ENCODE measurements at places on chromosomes 7 and 10.
A peak's percentile ranks its signal among the peaks of the same experiment; 100 is the strongest.

DNA sequence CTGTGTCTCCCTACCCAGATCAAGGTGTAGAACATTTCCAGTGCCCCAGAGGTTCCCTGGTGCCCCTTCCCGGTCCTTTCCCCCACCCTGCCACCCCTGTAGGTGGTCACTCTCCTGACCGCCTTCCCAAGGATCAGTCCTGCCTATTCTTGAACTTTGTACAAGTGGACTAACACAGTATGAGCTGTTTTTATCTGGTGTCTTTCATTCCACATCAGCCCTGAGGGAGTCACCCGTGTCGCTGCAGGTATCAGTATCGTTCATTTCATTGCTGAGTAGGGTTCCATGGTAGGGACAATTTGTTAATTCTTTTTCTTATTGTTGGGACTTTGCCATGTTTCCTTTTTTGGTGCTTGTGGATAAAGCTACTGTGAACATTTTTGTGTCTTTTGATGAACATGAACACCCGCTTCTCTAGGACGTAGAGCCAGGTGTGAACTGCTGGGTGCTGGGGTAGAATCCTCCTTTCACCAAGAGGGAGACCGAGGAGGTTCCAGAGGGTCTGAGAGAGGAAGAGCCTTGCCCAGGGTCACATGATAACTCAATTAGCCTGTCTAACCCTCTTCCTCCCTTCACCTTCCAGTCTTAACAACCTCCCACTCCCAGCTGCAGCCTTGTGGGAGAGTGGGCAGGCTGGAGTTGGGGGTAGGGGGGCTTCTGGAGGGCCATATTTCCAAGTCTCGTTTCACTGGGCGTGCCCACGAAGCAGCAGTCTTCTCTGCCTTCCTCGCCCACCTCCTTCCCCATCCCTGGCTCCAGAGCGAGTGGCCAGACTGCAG lies 18.0 kb downstream of the PALD1 start:
- DNase-seq: no peak

- no peak for DNase-seq
These were observed 25.7 kb downstream of the COBL start for GRCh38 chr7:51290702-51291540.

GRCh38 chr7:140635816-140636215 lies 4.8 kb downstream of the DENND2A start:
- no peak for DNase-seq

GRCh38 chr10:99612167-99612831 lies 7.9 kb downstream of the SLC25A28 start:
- DNase-seq: peak; percentile 46

- DNase-seq: no peak
These were observed 29.1 kb downstream of the ZC3HC1 start for GRCh38 chr7:130022115-130022514.

DNA sequence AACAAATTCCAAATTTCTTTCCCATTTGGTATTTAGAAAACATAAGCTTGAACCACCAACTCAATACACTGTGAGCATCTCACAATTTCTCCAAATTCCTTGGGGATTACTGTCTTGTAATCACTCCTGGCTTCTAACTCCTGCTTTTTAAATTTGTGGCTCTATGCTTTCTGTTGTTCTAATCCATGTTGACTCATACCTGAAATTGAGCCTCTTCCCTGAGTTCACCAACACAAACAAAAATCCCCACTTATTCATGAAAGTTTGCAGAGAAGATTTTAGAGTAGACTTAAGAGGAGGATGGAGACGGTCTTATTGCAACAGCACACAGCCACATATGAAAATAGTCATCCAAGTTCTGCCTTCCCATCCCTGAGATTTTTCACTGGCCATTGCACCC lies 252.5 kb downstream of the PTEN start:
- DNase-seq: no peak

DNA sequence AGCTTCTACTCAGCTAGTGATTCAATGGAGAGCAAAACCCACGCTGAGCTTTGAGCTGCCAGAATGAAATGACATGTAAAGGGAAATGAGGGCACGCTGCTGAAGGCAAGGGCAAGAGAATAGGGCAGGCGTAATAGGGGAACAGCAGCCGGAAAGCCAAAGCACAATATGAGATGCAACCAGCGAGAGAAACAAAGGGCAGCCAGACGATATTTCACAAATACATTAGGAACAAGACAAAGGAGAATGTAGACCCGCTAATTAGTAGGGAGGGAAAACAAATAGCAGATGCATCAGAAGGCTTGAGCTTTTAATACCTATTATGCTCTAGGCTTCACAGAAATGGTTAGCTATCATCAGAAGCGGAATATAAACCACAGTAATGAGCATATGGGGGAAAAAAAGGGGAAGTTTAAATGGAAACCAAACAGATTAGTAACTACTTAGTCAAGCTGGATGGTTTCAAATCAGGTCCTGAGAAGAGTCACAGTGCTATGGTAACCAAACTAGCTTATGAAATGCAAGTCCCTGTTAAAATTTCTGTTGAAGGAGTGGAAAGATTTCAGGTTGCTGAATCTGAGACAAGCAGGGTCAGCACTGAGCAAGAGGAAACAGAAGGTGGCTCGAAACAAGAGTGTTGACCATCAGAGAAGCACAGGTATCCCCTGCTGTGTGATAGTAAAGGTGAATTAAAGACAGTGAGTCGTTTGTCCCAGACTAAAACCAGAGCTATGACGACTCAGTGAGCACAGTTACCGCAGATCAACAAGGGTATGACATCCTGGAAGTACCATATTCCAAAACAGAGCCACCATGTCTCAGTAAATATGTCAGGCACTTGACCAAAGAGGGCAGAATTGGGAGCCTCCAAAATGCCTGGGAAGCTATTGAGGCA lies 496.9 kb upstream of the CELF2 start:
- DNase-seq: no peak

- DNase-seq: no peak
These were observed 250.2 kb downstream of the ELFN1 start for GRCh38 chr7:1920266-1920681.

GRCh38 chr7:28836716-28837115 lies 121.4 kb downstream of the TRIL start:
- no peak for DNase-seq

GRCh38 chr10:7756360-7756992 lies 31.3 kb downstream of the KIN start:
- no peak for DNase-seq

DNA sequence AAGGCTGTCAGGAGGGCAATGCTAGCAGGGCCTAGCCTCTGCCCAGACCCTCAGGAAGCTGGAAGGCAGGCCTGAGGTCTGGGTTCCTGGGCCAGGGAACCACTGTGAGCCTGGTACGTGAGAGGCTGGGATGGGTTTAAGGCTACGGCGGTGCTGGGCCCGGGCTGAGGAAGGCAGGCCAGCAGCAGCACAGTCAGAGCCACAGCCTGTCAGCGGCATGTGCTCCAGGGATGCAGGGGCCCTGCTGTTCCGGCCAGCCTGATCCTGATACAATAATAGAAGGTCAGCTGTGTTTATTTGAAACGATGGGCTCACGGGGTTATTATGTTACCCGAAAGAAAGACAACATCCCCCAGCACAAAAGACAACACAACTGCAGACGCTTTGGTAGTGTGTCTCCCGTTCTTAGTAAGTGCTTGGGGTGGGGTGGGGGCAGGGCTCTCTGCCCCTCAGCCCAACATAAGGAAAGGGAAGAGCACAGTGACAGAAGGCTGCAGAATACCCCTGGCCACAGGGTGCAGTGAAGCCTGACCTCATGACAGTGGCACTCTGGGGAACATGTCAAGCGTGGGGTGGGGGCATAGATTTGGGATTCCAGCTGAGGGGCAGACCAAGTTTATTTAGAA lies 95.0 kb downstream of the COL13A1 start:
- DNase-seq: no peak

- no peak for DNase-seq
These were observed 64.7 kb downstream of the DIP2C start for GRCh38 chr10:624605-625332.

- DNase-seq: peak; percentile 15
These were observed 165.8 kb downstream of the CFTR start for GRCh38 chr7:117645481-117646165.

DNA sequence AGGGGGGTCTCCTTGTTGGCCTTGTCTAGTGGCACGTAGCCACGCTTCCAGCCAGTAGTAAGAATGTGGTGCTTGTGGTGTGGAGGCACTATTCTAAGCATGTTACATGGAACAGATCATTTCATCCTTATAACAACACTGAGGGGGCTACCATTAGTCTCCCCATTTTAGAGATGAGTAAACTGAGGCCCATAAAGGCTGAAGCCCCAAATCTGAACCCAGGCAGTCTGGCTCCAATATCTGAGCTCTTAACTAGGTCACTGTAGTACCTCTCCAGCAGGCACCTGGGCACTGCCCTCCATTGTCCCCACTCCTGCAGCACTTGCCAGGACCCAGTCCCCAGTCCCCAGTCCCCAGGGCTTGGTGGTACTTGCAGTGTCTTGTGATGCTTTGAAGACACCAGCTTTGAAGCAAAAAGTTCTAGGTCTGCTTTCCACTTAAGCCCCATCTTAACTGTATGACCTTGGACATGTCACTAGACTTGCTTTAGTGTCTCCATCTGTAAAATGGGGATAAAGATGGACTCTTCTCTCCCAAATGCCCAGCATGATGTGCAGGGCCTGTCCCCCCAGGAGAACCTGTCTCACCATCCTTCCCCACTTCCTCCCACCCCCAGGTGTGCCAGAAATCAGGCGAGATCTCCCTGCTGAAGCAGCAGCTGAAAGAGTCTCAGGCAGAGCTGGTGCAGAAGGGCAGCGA lies 6.4 kb downstream of the LZTS2 start:
- DNase-seq: no peak

DNA sequence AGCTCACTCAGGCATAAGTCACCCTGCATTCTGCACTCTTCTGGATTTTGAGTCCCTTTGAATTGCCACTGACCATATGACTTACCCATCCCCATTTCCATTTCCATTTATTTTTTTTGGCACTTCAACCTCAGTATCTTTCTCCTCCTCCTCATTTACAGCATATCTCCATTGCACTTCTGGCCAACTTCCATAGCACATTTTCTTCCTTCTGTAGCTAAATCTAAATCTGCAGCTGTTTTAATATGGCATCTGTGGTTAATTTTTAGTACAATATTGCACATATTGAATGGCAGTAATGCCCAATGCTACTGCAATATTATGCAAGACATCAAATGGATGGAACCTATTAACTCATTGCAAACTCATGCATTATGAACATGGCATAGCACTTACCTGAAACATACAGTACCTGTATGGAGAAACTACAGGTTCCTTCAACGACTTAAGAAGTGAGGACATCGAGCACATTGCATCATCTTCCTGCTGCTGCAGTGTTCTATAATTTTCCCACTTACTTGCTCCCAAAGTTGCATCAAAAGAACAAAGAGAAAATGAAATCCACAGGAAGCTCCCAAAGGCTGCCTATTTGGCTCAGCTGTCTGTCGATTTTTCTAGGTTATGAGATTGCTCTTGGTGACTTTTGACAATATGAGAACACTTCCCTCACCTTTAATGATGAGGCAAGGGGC lies 55.7 kb downstream of the LRRTM3 start:
- DNase-seq: no peak

DNA sequence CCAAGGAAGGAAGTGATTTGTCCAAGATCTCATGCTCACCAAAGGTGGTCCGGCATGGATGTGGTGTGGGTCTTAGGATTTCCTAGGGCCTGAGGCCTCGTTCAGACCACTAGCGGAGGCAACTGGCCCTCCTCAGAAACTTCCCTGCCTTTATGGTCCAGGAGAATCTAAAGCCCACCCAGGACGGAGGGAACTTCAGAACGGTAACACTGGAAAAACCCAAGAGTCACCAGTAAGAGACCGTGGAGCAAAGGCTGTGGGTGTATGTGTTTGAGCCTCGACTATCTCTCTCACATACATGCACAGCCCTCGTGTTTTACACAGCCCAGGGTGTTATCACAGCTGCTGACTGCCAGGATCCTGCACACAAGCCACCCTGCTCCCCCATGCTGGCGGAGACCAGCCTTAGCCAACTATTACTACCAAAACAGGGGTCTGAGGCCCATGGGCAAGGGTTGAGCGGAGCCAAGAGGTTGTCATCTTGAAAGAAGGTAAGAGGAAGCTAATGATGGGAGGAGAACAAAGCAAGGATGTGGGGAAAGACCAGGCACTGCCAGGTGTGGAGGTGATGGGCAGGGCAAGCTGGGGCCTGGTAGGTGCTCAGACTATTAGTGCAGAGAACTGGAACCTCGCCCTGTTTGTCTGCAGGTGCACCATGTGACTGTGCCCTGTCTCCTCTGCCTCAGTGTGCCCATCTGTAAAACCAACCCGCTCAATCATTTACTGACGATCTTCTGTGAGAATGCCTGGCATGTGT lies 170.2 kb upstream of the ZMIZ1 start:
- no peak for DNase-seq

GRCh38 chr7:39102234-39102633 lies 124.5 kb downstream of the POU6F2 start:
- DNase-seq: no peak

- DNase-seq: no peak
These were observed 29.4 kb downstream of the NKX6-2 start for GRCh38 chr10:132756591-132756990.

GRCh38 chr7:57381581-57381980 lies 68.4 kb upstream of the ZNF716 start:
- DNase-seq: no peak

DNA sequence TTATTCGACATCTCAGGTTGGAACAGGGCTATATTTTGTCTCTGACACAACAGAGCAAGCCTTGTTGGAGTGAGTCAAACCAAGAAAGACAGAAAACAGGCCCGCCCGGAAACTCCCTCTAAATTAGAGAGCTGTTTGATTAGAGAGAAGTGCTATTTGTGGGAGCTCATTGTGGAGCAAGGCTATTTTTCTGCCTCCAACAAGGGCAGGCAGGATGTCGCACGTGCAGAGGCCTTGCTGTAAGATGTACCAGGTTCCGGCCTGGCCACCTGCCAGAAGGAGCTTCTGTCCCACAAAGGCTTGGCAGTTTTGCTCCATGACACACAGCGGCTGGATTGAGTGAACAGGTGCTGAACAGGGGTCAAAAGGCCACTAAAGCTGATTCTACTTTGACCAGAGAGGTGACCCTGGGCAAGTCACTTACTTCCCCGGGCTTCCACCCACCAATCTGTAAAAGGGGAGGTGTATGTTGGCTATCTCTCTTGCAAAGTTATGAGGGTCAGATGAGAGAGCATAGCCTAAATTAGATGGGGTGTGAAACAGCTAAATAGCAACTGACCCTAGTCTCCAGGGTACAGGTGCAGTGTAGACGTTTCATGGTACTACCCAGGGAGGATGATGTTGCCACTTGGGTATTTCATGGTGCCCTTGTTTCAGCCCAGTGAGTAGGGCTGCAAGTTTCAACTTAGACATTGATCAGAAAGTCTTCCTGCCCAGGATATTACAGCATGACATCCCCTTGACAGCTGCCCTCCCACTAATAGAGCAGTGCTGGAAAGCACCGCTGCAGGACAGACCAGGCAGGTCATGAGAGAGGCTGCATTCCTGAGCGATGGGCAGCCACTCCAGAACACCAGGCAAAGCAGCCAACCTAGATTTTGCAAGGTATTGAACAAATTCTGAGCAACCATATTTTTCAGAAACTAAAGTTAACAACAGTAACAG lies 62.0 kb downstream of the VSTM4 start:
- DNase-seq: no peak

DNA sequence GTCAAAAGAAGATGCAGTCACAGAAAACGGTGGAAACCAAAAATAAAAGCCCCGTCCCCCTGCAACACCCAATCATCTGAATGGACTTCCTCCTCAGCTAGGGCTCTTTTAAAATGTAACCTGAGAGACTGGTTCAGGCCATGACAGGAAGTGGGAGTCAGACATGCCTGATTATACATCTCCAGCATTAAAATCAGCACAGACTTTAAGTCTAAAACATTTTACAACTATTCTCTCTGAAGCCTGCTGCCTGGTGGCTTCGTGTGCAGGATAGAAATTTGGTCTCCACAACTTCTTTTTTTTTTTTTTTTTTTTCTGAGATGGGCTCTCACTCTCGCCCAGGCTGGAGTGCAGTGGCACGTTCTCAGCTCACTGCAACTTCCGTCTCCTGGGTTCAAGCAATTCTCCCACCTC lies 30.3 kb downstream of the HACD1 start:
- no peak for DNase-seq
